ENCODE measurements at places on chromosomes 6 and 20.
A peak's percentile ranks its signal among the peaks of the same experiment; 100 is the strongest.

- H3K36me3 ChIP-seq = peaks cover 3% of the 10 kb centered on the region
- DNase-seq = peak; percentile 66
- H3K27ac ChIP-seq = no peak overlapping the region
- no peak overlapping the region for H3K4me3 ChIP-seq
- peaks cover 8% of the 10 kb centered on the region for H3K4me1 ChIP-seq
Measured at GRCh38 chr6:169250660-169251059, 3.0 kb downstream of the THBS2 start.

GRCh38 chr6:170435766-170436165 is 117.3 kb downstream of the PSMB1 start:
- H3K27me3 ChIP-seq = no peaks in the 10 kb centered on the region
- H3K4me1 ChIP-seq = peaks cover 4% of the 10 kb centered on the region
- H3K4me3 ChIP-seq = no peak overlapping the region
- H3K36me3 ChIP-seq = no peaks in the 10 kb centered on the region
- no peak for DNase-seq
- H3K27ac ChIP-seq = no peak overlapping the region

GRCh38 chr20:50208085-50208491 is 17.5 kb downstream of the CEBPB start:
- H3K27me3 ChIP-seq = no peaks in the 10 kb centered on the region
- no peak overlapping the region for H3K4me3 ChIP-seq
- H3K27ac ChIP-seq = no peak overlapping the region
- DNase-seq = no peak

- H3K36me3 ChIP-seq = no peaks in the 10 kb centered on the region
- no peak for DNase-seq
- H3K4me1 ChIP-seq = no peaks in the 10 kb centered on the region
Measured at GRCh38 chr6:2485116-2485515, 239.7 kb upstream of the GMDS start.

GRCh38 chr6:10030942-10031537 is 383.8 kb downstream of the TFAP2A start:
- DNase-seq = peak; percentile 62
- H3K27me3 ChIP-seq = no peaks in the 10 kb centered on the region
- H3K4me3 ChIP-seq = no peak overlapping the region

GRCh38 chr6:124872361-124873065 is 89.7 kb upstream of the RNF217 start:
- H3K4me3 ChIP-seq = no peak overlapping the region
- H3K27ac ChIP-seq = no peak overlapping the region
- no peaks in the 10 kb centered on the region for H3K27me3 ChIP-seq
- no peaks in the 10 kb centered on the region for H3K36me3 ChIP-seq
- DNase-seq = no peak

DNA sequence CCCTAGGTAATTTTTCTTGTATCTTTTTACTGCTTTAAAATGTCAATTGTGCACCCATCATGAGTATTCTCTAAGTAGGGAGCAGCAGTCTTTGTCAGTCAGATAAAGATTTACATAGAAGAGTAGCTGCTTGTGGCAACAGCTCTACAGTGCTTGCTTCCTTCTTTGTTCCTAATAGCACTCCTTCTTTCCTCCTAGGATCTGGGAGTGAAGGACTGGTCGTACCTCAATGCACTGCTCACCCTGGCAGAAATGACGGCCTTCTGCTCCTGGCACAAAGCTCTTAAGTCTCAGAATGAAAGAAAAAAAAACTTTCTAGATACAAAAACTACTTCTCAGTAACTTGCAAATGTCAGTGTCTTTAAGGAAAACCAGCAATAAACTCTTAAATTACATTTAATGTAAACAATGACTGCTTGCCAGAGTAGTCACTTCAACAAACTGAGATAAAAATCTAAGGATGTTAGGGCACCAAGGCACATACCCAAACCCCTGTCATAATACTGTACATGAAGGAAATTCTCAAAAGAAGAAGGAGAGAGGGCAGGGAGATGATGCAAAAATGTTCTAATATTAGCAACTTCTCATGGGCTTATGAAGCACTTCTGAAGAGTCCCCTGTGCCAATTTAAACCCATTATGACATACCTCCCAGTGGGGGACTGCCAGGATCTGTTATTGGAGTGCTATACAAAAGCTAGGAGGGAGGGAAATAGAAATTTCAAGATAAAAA is 34.0 kb downstream of the NCOA6 start:
- no peak overlapping the region for H3K27ac ChIP-seq
- H3K36me3 ChIP-seq = no peaks in the 10 kb centered on the region
- no peaks in the 10 kb centered on the region for H3K4me1 ChIP-seq
- DNase-seq = no peak
- H3K27me3 ChIP-seq = no peaks in the 10 kb centered on the region

- no peaks in the 10 kb centered on the region for H3K4me1 ChIP-seq
- no peak overlapping the region for H3K4me3 ChIP-seq
- peak; percentile 51 for DNase-seq
Measured at GRCh38 chr20:34525709-34526416, 9.6 kb downstream of the DYNLRB1 start.

- H3K4me3 ChIP-seq = no peak overlapping the region
- no peaks in the 10 kb centered on the region for H3K27me3 ChIP-seq
- DNase-seq = peak; percentile 28
- H3K27ac ChIP-seq = no peak overlapping the region
- no peaks in the 10 kb centered on the region for H3K36me3 ChIP-seq
- H3K4me1 ChIP-seq = no peaks in the 10 kb centered on the region
Measured at GRCh38 chr6:147131532-147132128, 72.6 kb upstream of the STXBP5 start.

DNA sequence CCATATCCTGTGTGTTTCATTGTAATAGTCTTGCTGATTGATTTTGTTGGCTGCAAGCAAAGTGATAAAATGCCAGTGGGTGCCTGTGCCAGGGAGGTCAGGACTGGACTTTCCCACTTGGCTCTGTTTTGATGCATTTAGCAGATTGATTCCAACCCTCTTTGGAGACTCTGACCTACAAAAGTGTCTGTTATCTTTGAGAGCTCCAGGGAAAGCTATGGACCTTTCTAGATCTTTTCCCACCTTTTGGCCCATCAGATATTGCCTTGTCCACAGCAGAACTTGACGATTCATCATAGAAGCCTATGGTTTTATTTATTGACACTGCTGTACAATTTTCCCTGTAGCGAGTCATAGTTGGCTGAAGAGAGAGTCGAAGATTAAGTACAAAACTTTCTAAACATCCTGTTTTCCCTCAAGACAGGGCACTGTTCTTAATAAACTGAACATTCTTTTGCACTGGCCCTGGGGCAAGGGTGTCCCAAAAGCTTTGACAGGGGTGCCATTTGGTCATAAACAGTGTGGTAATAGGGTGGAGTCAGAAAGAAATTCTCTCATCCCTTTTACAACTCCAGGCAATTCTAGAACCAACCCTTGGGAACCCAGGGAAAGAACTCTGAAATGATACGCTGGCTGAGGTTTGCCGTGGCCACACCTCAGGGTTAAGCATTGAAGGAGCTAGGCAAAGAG is 53.7 kb downstream of the E2F3 start:
- no peak overlapping the region for H3K27ac ChIP-seq
- H3K4me3 ChIP-seq = no peak overlapping the region
- H3K4me1 ChIP-seq = no peaks in the 10 kb centered on the region
- no peaks in the 10 kb centered on the region for H3K36me3 ChIP-seq
- DNase-seq = no peak

DNA sequence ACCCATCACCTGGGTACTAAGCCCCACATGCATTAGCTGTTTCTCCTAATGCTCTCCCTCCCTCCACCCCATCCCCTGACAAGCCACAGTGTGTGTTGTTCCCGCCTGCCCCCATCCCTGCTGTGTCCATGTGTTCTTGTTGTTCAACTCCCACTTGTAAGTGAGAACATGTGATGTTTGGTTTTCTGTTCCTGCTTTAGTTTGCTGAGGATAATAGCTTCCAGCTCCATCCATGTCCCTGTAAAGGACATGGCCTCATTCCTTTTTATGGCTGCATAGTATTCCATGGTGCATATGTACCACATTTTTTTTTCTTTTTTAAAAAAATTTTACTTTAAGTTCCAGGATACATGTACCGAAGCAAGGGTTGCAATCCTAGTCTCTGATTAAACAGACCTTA is 76.7 kb downstream of the RNF217 start:
- no peak for DNase-seq
- H3K4me3 ChIP-seq = no peak overlapping the region

DNA sequence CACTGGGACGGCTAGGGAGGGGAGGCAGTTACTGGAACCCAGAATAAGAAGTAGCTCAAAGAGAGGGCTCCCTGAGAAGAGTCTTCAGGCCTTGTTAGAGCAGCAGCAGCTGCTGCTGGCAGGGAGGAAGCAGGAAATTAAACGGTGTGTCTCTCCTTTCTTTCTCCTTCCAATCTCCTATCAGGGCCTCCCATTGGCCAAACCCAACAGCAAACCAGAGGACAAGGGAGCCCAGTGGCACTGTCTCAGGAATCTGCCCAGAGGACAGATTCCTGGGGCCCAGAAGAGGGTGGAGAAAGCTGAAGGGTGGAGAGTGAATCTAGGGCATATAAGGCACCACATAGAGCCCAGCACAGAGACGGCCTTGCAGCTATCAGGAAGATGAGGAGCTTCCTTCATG is 10.2 kb downstream of the BTN3A1 start:
- peak; percentile 78 for DNase-seq
- H3K4me1 ChIP-seq = no peaks in the 10 kb centered on the region
- no peak overlapping the region for H3K27ac ChIP-seq
- no peaks in the 10 kb centered on the region for H3K27me3 ChIP-seq
- no peak overlapping the region for H3K4me3 ChIP-seq

DNA sequence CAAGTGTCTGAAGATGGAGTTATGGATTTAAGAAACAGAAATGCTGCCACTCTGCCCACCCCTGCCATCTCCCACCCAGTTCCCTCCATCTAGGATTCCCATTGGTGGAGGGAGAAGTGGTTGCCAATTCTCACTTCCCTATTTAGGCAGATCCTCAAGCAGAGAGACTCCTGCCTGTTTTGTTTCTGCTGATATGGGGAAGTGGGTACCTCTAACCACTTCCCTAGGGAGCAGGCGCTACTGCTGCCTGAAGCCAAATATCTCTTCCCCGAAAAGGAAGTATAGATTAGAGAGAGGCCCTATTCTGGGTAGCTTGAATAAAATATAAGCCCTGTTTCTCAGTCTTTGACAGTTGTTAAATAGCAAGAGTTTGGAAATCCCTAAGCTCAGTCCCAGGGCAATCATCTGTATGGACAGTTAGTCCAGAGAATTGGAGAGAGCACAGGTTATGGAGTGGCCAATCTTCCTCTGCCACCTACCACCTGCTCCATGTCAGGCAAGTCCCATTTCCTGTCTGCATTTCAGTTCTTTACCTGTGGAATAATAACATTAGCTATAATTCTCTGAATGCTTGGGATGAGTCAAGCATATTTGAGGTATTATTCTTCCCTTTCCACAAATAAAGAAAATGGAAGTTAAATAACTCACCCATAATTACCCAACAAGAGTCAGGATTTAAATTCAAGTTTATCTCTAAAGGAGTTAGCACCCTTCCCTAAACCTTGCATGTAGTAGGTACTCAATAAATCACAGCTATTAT is 2.6 kb upstream of the ADGB start:
- H3K36me3 ChIP-seq = no peaks in the 10 kb centered on the region
- no peaks in the 10 kb centered on the region for H3K4me1 ChIP-seq
- no peak overlapping the region for H3K4me3 ChIP-seq
- DNase-seq = no peak
- no peak overlapping the region for H3K27ac ChIP-seq

GRCh38 chr6:49866485-49866943 is at the start of gene CRISP1:
Gene CRISP1, minus strand, starts transcription at chr6:49866535. Its CDS starts 9,135 bp downstream, at chr6:49857400.
- no peaks in the 10 kb centered on the region for H3K27me3 ChIP-seq
- no peak within 1 kb of the TSS for H3K27ac ChIP-seq
- H3K36me3 ChIP-seq = no peaks in the 10 kb centered on the region
- H3K4me1 ChIP-seq = no peaks in the 10 kb centered on the region
- no peak within 1 kb of the TSS for H3K4me3 ChIP-seq
- peak; percentile 56 for DNase-seq

- no peak for DNase-seq
- no peak overlapping the region for H3K27ac ChIP-seq
- no peaks in the 10 kb centered on the region for H3K27me3 ChIP-seq
- no peaks in the 10 kb centered on the region for H3K36me3 ChIP-seq
- H3K4me1 ChIP-seq = peaks cover 2% of the 10 kb centered on the region
- no peak overlapping the region for H3K4me3 ChIP-seq
Measured at GRCh38 chr6:11744101-11744500, 34.5 kb downstream of the ADTRP start.

DNA sequence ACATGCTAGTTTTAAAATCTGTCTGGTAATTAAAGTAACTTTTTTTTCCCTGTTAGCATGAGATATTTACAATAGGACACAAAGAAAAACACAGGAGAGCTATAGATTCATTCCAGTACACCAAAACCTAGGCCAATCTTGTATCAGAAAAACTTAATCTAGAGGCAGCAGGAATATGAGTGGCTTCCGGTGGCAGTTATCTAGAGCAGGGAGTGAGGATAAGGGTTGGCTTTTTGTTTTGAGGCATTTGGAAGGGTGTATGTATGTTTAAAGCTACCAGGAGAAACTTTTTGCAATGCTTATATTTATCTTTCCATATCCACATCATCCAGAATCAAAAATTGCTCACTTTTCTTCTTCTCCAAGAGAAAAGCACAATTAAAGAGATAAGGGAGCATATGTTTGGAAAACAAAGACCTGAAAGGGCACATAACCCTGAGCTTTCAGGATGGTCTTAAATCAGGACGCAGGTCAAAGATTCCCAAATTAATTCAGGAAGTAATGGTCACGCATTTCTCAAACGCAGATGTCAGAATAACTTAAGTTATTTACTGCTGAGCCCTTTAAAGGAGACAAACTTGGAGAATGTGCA is 13.1 kb downstream of the TFAP2A start:
- H3K36me3 ChIP-seq = no peaks in the 10 kb centered on the region
- no peak for DNase-seq
- H3K4me3 ChIP-seq = no peak overlapping the region
- H3K27me3 ChIP-seq = no peaks in the 10 kb centered on the region

GRCh38 chr6:71471718-71472117 is 183.1 kb downstream of the OGFRL1 start:
- H3K4me1 ChIP-seq = no peaks in the 10 kb centered on the region
- no peaks in the 10 kb centered on the region for H3K36me3 ChIP-seq
- no peak for DNase-seq
- no peak overlapping the region for H3K27ac ChIP-seq

- H3K36me3 ChIP-seq = no peaks in the 10 kb centered on the region
- no peak overlapping the region for H3K27ac ChIP-seq
- H3K27me3 ChIP-seq = no peaks in the 10 kb centered on the region
- no peak for DNase-seq
- H3K4me1 ChIP-seq = peaks cover 12% of the 10 kb centered on the region
Measured at GRCh38 chr20:57695940-57696339, 13.9 kb downstream of the PMEPA1 start.

GRCh38 chr6:36514554-36515456 is 32.5 kb downstream of the STK38 start:
- no peaks in the 10 kb centered on the region for H3K27me3 ChIP-seq
- H3K4me1 ChIP-seq = no peaks in the 10 kb centered on the region
- H3K36me3 ChIP-seq = no peaks in the 10 kb centered on the region
- H3K27ac ChIP-seq = no peak overlapping the region

DNA sequence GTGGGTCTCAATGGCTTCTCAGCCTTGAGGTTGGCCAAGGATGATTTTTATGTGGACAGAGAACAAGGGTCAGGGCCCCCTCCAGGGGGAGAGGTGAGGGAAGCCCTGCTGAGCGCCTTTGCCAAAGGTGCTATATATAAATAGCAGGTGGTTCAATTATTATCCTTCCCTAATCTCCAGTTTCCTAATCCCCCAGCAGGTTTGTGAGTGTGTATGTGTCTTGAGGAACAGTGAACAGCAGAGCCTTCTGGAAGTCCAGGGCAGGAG is 3.2 kb upstream of the SIRPA start:
- no peak overlapping the region for H3K4me3 ChIP-seq
- no peaks in the 10 kb centered on the region for H3K27me3 ChIP-seq
- H3K36me3 ChIP-seq = no peaks in the 10 kb centered on the region
- no peak for DNase-seq
- H3K27ac ChIP-seq = no peak overlapping the region
